ENCODE measurements at places on chromosomes 3 and 15.

DNA sequence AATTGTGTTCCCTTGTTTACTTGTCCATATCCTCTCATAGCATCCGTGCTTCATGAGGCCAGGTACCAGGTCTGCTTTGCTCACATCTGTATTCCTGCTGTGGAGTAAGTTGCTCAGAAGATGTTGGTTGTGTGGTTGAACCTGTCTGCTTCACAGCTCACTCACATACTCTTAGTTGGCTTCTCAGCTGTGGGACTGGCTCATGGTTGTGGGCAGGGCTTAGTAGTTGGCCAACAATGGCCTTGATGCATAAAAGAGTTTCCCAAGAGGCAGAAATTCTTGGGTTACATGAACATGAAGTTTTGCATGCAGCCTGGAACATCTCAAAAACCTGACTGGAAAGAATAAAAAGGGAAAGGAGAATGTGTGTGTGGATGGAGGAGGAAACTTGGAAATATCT, 17.0 kb downstream of the CELF6 start:
- DNase-seq, result no peak

- DNase-seq, result no peak
These were observed 19.6 kb upstream of the LRRK1 start for GRCh38 chr15:100899601-100900000.

- DNase-seq, result no peak
These were observed 163.3 kb downstream of the FEZF2 start for GRCh38 chr3:62210011-62210410.

DNA sequence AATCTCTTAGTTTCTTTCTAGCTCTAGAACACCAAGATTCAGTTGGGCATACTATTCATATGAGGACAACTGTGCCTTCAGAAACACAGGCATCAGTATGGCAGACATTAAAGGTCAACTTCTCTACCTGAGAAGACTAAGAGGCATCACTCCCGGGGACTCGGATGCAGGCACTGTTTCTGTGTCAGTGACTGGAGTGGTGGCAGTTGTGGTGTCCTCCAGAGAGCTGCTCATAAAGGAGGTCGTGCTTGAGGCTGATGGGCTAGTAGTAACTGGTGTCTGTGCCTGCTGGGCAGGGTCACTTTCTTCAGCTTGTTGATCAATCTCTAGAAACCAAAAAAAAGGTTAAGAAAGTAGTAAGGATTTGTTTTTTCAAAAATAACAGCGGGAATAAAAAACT, 75.2 kb downstream of the FBXL22 start:
- DNase-seq, result no peak

DNA sequence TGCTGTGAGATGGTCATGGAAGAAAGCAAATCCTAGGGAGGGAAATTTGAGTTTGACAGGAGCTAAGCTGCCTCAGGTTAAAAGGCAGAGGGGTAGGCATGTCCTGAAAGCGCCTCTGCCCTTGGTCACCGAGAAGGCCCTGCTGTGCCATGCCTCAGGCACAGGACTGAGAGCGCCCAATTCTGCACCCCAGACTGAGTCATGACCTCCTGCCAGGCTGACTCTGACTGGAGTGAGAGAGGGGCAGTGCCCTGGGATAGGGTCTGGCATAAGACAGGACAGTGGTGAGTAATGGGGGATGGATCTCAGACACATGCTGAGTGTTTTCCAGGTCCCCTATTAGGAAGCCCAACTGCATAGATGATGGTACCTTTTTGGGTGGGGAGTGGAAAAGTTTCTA, 44.4 kb downstream of the EPHB1 start:
- DNase-seq, result no peak

DNA sequence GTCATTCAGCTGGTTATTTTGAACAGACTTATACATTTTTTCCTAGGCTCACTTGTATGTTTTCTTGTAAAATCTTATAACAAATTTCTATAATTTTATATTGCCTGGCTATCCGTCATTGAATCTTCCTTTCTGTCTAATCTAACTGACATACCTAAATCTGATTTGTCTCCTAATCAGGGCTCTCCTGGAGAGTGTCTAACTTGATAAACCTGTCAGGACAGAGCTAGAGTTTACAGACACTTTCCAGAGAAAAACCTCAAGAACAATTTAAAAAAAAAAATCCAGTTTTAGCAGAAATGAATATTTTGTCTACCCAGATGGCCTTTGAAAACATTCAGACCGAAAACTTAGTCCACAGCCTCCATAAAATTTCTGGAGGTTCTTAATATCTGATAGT, 1305.8 kb downstream of the ROBO1 start:
- no peak for DNase-seq

GRCh38 chr3:64799606-64800005, 111.8 kb upstream of the ADAMTS9 start:
- DNase-seq, result no peak

GRCh38 chr15:44537735-44538240, 841 bp downstream of the EIF3J start:
- DNase-seq, result no peak

DNA sequence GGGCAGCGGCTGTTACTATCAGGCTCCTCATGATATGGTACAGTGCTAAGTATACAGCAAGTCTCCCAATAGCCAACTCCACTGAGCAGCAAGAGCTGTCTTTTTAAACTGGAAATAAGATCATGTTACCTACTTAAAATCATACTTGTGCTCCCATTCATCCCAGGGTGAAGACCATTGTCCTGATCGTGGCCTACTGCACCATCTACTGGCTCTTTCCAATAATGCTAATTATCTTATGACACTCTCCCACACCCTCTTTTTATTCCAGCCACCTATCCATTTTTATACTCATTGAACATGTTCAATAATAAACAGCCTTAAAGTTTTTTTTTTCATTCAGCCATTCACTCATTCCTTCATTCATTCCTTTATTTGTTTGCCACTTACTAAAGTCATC, 117.7 kb downstream of the GBE1 start:
- peak; percentile 40 for DNase-seq

GRCh38 chr15:92881211-92881754, 18.8 kb upstream of the CHD2 start:
- no peak for DNase-seq

DNA sequence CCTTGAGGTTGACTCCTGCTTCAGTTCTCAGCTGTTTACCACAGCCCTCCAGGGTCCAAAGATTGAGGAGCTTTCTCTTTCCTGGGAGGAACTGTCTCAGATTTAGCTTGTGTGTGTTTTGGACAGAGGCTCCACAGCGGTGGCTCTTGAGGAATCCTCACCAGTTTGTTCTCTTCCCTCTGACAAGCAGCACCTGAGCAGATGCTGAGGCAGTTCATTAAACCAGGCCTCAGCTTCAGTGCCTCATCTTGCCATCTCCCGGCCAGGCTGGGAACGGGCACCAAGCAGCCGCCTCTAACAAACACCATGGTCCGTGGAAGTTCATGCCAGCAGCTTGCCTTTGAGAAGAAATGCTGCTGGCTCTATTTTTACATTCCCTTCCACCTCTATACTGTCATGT, 25.8 kb upstream of the TIMP4 start:
- no peak for DNase-seq

DNA sequence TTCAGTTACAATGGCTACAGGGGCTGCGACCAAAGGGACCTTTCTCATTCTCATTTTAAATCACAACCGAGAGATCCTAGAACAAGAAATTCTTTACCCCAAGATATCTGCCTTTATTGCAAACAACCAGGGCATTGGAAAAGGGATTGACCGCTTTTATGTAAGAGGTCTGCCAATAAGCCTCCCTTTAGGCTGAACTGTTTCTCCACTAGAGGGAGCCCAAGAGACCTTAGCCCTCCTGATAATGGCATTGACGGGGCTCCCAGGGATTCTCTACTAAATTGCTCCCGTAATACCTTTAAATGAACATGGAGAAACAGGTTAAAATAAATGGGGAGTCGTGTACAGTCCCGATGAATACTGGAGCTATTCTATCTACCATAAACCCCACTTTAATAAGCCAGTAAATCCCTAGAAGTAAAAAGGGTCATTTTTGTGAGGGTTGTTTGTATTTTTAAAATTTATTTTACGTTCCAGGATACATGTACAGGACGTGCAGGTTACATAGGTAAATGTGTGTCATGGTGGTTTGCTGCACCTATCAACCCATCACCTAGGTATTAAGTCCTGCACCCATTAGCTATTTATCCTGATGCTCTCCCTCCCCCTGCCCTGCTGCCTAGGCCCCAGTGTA, 7.5 kb upstream of the IGSF10 start:
- DNase-seq, result peak; percentile 48

DNA sequence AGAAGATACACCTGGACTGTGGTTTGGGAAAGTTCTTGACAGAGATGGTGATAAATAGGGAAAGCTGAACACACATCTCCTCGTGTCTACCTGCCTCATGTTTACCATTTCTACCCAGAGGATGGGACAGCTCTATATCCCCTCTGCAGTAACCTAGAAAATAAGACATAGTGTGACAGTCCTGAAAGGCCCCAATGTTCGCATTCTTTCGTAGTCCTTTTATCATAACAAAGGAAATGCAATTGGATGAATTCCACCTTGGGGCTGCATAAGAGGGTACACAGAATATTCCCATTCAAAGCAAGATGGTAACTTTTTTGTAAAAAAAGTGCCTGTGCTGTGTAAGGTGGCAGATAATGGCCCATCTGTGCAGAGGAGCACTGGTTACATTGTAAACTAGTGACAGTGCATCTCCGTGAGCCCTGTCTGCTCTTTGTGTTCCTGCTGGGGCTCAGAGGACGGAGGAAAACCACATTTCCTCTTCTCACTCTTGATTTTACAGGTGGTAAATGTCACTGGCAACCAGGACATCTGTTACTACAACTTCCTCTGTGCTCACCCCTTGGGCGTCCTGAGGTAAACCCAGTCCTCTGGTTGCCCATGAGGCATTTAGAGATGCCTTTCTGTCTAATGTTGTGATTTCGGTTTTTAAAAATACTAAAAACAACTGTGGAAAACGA, 74.3 kb downstream of the SIDT1 start:
- DNase-seq, result no peak

GRCh38 chr3:20141851-20142250, 44.2 kb downstream of the SGO1 start:
- DNase-seq, result no peak

- DNase-seq, result no peak
These were observed 389.7 kb downstream of the NAALADL2 start for GRCh38 chr3:175248832-175249231.

DNA sequence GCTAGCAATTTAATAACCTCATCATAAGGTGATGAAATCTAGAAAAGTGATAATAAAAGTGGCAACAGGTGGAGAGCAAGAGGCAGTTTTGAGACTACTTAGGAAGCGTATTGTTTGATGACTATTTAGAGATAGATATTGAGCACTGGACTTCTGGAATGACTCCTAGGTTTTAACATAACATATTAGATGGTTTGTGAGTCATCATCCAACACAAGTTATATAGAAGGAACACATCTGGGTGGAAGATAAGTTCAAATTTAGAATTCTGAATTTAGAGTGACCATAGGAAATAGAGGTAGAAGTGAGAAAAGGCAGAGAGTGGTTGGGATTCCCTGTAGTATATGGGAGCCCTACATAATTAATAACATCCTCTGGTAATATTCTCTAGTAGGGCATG, 282.8 kb upstream of the ALCAM start:
- DNase-seq, result no peak

GRCh38 chr3:102353805-102354204, 81.0 kb upstream of the ZPLD1 start:
- no peak for DNase-seq

DNA sequence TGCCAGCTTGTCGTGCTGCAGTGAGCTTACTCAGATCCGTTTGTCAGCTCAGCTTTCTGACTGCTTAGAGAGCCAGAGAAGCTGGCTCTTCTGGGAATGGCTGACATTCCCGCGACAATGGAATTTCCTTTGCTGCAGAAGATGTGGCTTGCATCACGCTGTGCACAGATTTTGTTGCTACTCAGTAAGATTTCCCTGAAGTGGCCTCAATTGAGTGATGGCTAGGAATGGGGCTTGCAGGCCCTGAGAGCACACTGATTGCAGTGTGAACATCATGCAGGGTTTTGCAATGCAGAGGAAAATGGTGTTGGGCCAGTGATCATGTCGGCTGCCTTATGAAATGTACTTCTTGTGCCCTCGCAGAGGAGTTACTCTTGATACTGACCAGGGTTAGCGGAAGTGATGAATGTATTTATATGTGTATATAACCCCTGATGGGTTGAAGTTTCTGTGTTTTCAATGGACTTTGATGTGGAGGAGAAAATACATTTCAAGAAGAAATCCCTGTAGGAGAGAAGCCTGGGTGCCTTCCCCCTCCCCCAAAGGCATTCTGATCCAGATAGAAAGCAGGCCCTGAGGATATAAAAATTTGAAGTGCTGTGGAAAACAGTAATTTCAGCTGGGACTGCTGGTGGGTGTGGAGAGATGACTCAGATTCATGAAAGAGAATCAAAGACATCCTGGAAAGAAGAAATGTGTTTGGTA, 102.5 kb upstream of the PDZRN3 start:
- peak; percentile 78 for DNase-seq

- DNase-seq, result no peak
These were observed 14.2 kb downstream of the CFAP91 start for GRCh38 chr3:119716998-119717397.

DNA sequence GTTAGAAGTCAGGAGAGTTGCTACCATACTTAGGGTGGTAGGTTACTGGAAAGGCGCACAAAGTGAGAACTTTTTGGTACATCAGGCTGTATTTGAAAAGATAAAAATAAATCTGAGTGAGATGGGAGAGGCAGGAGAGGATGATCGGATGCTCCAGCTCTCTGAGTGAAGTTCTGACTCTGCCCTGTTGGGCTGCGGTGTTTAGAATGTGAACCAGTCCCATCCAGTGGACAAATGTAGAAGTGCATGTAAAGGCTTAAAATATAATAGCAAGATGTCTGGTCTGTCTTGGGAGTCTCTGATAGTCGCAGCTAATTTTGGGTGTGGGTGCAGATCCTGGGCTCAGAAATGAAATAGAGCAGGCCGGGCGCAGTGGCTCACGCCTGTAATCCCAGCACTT, 30.4 kb downstream of the ACKR2 start:
- peak; percentile 74 for DNase-seq

- DNase-seq, result no peak
These were observed 48.1 kb upstream of the GK5 start for GRCh38 chr3:142273501-142273900.

- no peak for DNase-seq
These were observed 11.4 kb downstream of the ACTC1 start for GRCh38 chr15:34783991-34784390.

DNA sequence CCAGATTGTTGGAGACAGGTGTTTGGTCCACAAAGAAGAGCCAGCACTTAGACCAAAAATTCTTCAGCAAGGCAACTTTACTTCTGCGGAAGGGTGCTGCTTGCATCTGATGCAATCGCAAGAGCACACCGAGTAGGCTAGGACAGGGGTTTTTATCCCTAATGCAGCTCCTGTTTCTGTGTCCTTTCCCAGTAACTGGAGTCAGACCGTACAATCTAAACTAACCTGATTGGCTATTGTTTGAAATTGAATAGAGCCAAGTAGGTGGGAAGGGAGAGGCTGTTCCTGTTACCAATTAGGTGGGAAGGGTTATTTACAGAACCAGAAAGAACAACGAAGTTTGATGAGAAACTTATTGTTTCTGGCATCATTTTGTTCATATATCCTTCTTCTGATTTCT, 77.6 kb downstream of the CHCHD4 start:
- no peak for DNase-seq

Measured in HFFc6 (cell line).